GM23338 (cell line): ENCODE measurements at places on chromosomes 4 and X. TPM values are rescaled to one million over a fixed set of nuclear protein-coding genes. Genes with fewer than 3 reads are reported as not detected.

Gene PAGE2B
- not detected in 2 replicates for polyA plus RNA-seq

- DNase-seq = no peak
These were observed 85.6 kb upstream of the NMU start for GRCh38 chr4:55721651-55722050.

GRCh38 chrX:75155447-75155826 lies 646 bp downstream of the ABCB7 start:
- DNase-seq = peak; percentile 2

GRCh38 chrX:19966056-19966455 lies 24.8 kb downstream of the BCLAF3 start:
- DNase-seq = no peak

Gene ARHGAP36
- polyA plus RNA-seq = 0.14 TPM in 1 of 2 replicates, not detected in the other

DNA sequence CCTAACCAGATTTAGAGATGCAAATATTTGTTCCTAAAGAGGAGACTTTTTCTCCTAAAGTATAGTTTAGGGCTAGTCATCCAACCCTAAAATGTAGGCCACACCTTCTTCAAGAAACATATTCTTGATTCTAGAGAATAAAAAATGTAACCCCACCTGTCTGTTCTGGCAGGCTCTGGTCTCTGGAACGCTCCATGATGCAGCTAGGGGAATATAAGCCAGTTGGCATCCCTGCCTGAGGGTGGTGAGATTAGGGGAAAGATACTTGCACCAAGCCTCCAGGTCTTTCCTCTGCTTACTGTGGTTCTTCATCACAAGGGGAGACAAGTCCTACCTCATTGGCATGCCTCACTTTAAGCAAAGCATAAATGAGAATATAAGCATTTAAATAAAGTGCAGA lies 21.2 kb upstream of the TBC1D9 start:
- DNase-seq = no peak

GRCh38 chrX:20740443-20740842 lies 473.7 kb upstream of the RPS6KA3 start:
- DNase-seq = peak; percentile 33

Gene ITGB1BP2
- polyA plus RNA-seq = 0.89 and 2.0 TPM in 2 replicates

DNA sequence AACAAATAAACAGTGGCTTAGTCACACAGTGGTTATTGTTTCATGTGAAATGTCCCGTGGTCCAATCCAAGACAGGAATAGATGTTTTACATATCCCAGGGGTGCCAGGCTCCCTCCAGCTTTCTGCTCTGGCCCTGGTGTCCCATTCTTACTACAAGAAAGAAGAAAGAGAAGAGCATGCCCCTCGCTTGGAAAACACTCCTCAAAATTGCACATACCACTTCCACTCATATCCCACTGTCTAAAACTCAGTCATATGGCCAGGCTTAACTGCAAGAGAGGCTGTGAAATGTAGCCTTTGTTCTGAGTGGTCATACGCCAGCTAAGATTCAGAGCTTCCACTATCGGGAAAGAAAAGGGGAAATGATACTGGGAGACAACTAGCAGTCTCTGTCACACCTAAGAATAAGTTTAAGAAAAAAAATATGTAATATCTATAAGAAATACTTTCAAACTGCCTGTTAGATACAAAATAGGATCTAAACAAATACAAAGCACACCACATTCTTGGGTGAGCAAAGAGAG lies 306.8 kb upstream of the FAM241A start:
- DNase-seq = no peak

DNA sequence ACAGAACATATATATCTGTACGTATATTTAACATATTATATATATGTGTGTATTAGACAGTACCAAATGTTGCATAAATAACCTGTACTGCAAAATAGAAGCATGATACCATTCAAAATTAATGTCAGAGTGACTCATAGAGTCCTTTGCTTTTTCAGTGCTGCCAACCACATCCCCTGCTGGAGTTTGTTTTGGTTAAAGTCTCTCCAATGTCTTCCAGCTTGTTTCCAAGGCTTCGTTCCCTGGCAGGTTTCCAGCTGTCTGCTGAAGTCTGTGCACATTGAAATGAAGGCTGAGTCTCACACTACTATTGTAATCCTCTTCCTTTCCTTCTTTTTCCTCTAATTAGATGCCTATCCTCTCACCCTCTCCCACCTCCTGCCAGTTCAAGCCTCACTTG lies 14.9 kb downstream of the NRK start:
- DNase-seq = no peak

DNA sequence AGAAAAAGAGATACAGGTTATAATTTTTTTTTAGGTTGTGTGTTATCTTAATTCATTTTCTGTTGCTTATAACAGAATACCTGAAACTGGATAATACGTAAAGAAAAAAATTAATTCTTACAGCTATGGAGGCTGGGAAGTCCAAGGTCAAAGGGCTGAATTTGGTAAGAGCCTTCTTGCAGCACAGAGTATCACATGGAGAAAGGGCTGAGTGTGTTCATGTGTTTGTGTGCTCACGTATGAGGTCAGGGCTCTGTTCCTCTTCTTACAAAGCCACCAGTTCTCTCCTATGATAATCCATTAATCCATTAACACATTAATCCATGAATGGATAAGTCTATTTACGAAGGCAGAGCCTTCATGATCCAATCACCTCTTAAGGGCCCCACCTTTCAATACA lies 8.6 kb upstream of the RAB28 start:
- no peak for DNase-seq
